ENCODE measurements at places on chromosomes 6 and 20.

DNA sequence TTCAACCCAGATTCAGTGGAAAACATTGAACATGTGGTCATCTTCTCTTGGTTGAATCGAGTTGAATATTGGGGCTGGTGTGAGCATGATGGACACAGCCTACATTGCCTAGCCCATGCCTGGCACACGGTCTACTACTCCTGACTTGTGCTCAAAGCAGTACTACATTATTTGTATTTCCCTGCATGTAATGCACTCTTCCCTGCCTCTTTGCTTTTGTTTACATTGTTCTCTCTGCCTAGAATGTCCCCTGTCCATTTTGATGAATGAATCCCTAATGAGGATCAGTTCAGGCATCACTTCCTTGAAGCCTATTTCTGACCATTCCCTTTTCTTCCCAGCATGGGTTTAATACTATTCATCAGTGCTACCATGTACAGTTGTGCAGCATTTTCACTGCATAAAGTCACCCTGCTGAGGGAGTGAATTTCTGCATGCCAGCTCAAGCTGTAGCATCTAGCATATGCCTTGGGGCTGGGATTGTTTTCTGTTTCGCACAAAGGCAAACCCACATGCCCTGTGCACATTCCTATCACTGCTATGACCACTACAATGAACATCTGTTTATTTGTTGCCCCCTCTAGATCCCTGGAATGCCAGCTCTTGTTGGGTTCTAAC, 75.3 kb upstream of the CCN6 start:
- DNase-seq = no peak

DNA sequence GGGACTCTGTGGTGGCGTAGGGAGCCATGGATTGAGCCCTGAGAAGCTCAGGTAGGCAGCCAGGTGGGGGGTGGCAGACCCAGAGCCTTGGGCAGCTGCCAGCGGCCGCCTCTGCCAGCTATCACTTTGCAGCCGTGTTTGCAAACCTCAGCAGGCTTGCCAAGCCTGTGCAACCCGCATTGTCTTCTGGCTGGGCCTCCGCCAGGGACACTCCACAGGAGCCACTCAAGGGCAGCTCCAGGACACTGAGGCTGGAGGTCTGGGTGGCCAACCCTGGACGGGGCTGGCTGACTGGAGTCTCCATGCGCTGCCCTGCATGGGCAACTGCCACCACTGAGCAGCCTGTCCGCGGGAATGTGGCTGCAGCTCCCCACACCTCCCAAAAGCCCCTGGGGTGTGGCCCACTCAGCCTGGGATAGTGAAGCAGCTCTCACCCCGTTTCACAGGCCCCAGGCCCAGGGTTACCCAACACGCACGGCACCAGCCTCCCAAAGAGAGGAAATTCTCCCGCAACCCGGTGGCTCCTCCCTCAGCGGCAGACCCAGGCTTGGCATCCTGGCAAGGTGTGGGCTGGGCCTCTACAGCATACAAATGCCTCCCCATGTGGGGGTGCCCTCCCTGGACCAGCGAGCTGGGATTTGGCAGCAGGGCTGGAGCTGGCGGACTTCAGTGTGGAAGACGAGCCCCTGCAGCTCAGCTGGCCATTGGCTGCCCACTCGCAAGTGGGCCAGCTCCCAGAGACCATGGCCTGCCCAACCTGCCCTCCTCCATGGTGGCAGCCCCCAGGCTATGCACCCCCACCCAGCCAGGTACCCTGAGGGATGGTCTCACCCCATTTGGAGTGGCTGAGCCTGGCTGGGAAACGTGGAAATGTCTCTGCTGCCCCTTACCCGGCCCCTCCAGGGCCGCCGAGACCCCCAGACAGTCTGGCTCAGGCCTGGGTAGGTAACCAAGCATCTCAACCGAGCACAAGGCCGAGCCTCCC, 2.9 kb downstream of the CHRNA4 start:
- no peak for DNase-seq

- no peak for DNase-seq
Observed at GRCh38 chr6:63269470-63269869, 50.3 kb downstream of the LGSN start.

GRCh38 chr6:158999154-158999665, 792 bp downstream of the RSPH3 start:
- no peak for DNase-seq

GRCh38 chr6:62904687-62905086, 306.6 kb upstream of the FKBP1C start:
- no peak for DNase-seq

- peak; percentile 51 for DNase-seq
Observed at GRCh38 chr6:31737991-31738979, 1.5 kb upstream of the MSH5 start.

- DNase-seq = no peak
Observed at GRCh38 chr6:142846459-142846831, 98.5 kb downstream of the HIVEP2 start.

GRCh38 chr6:42088101-42088591, 37.8 kb downstream of the TAF8 start:
- no peak for DNase-seq

GRCh38 chr6:114430534-114431124, 87.8 kb upstream of the HS3ST5 start:
- no peak for DNase-seq

- DNase-seq = no peak
Observed at GRCh38 chr20:38473367-38473795, 738 bp downstream of the RALGAPB start.

DNA sequence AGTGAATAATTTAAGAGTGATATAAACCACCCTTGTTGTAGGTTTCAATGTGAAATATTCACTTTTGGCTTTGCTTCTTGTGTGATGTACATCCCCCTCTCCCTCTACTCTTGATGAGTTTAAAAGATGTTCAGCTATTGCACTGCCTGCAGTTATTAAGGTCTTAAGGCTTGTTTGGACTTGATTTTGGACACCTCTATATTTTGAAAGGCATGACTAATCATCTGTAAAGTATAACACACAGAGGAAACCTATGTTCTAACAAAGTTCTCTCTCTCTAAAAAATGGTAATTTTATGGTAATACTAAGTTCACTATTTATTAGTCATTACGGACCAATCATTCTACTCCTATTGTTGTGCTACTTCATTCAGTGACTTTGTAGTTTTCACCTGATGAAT, 1719.9 kb downstream of the GRIK2 start:
- no peak for DNase-seq

DNA sequence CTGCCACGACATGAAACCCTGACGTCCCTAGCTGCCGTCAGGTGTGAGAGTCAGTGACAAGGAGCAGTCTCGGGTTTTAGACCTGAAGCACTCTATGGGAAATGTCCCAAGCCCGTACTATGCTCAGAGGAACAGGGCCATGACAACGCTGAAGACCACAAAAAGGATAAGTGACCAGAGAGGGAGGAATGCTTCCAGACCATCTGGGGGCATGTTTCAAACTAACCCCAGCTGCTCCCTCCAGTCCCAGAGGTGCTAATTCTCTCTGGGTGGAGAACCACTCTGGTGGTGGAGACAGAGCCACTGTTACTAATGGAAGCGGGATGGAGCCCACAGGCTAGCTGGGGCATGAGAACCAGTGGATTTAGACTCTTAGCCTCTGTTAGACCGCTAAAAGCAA, 8.7 kb downstream of the AURKA start:
- DNase-seq = no peak

- no peak for DNase-seq
Observed at GRCh38 chr6:32191696-32192607, 491 bp downstream of the GPSM3 start.

DNA sequence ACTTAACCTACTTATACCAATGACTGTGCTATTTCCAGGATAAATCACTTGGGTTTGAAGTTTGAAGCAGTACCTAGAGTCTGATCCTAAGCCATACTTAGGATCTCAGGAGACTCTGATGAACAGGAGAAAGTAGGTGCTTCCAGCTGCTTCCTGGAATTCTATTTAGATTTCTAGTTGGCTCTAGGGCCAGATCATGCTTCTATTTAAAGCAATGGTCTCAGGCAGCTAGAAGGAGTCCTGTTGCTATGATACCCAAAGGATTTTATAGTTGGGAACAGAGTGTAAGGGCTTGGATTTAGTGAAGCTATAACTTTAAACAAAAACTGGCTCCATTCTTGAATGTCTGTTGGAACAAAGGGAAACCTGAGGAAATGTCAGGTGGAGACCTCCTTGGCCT, 52.4 kb upstream of the TINAG start:
- no peak for DNase-seq

- no peak for DNase-seq
Observed at GRCh38 chr6:127102299-127102698, 16.2 kb upstream of the RSPO3 start.

DNA sequence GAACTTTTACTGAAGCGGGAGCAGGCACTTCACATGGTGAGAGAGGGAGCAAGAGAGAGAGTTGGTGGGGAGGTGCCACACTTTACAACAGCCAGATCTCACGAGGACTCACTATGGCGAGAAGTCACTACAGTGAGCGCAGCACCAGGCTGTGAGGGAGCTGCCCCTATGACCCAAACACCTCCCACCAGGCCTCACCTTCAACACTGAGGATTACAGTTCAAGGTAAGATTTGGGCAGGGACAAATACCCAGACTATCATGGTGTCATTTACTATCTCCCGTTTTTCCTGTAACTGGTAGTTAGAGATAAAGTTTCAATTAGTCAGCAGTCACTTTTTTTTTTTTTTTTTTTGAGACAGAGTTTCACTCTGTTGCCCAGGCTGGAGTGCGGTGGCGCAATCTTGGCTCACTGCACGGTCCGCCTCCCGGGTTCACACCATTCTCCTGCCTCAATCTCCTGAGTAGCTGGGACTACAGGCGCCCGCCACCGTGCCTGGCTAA, 7.8 kb downstream of the RBCK1 start:
- no peak for DNase-seq

DNA sequence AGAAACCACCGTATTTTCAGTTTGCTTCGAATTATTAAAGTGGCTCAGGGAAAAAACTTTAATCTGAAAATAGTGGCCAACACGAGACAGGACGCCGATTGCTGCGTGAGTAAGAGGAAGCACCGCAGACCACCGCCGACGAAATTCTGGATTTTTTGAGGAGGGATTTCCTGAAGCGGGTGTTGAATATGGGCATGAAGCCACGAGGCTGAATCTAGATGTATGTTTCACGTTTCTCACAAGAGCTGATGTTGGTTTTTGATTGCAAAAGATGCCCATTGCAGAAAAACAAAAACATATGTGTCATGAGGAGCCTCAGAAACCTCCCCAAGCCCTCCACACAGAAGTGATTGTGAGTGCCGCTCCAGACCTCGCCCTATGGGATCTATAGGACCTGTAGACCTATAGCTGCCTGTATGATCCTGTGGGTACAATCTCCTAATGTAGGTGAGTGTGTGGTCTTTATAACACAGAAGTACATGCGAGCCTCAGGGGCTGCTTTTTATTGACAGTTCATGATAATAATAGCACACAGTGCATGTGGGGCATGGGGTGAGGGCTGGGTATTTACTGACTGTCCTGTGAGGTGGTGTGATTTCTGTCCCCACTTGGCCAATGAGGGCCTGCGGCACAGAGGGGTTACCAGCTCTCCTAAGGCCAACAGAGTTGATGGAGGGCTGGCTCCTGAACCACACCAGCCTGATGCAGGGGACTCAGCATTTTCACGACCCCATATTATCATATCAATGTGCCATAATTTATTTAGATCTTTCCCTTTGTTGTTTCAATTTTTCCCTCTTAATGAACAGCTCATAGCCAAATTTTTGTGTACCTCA, 243.9 kb downstream of the DLL1 start:
- DNase-seq = no peak

- no peak for DNase-seq
Observed at GRCh38 chr20:47568837-47569410, 67.2 kb downstream of the NCOA3 start.

- no peak for DNase-seq
Observed at GRCh38 chr6:88004707-88005106, 42.9 kb upstream of the SPACA1 start.

DNA sequence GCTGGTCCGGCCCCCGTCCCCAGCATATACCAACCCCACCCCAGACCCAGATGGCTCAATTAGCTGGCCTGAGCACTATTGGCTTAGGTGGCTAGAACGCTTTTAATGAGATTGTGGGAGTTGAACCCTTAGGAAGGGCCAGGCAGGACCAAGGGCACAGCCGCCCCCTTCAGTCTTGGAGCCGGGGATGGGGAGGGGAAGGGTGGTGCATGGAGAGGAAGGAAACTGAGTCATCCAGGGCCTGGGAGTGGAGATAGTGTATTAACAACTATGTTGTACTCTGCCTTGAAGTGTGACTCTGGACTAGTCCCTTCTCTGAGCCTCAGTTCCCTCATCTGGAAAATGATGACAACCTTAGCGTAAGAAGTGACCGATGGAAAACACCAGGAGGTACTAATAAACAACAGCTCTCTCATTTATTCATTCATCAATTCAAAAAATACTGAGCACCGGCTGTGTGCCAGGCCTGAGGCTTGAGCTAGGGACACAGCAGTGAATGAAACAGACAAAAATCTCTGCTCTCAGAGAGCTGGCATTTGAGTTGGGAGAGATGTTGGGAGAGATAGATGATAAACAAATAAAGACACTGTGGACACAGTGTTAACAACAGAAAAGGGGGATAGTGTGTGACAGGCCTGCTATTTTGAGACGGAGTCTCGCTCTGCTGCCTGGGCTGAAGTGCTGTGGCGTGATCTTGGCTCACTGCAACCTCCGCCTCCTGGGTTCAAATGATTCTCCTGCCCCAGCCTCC, 11.5 kb downstream of the PEDS1 start:
- no peak for DNase-seq

GRCh38 chr6:3473773-3474172, 16.9 kb upstream of the SLC22A23 start:
- no peak for DNase-seq

DNA sequence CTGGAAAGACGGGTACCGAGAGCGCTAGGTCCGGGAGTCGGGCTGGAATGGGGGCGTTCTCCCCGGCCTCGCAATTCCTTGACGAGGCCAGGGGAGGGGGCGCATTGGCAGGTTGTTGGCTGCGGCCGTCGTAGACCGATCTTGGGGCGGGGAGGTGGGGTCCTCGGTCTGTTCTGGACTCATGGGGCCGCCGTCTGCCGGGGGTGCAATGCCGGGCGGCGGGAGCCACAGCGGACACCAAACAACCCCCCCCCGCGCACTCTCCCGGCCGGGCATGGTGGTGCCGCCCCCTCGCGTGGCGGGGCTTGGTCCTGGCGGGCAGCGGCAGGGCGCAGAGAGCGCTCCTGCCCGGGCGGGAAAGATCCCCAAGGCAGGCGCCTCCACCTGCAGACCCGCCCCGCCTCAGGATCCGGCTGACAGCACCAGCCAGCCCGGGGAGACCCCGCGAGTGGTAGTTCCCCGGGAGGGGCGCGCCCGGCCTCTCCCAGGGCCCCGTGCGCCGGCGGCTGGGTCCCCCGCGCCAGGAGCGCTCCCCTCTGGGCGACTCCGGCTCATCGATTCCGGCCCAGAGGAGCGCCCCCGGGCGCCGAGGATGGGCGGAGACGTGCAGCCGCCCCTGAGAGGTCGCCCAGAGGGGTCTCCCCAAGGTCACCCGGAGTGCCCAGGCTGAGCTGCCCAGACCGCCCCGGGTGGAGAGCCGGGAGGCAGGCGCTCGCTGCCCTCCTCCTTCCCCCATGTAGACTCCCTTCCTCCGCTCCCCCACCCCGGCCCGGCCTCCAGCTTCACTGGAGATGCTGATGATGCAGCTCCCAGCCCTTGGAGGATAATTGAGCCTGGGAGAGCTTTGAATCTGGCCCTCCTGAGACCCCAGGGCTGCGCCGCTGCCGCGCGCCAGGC, 709 bp downstream of the PPP1R16B start:
- DNase-seq = no peak
